T-helper 2 cell (primary cell): ENCODE measurements at places on chromosomes 7 and 10.

DNA sequence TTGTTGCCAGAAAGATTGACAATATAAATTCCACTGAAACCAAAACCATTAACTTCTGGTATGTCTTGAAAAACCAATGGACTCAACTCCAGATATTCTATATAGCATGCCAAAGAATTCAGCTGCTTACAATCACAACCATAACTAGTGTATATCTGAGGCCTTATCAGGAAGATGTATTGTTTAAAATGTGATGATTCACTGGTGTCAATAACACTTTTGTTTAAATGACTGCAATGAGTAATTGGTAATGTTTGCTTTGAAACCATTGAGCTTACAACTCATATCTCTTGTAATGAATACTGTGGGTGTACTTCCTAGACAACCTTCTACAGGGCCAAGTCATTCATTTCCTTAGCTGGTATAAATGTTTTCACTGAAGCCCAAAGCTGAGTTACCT is 727.9 kb upstream of the KCND2 start:
- DNase-seq, result no peak

DNA sequence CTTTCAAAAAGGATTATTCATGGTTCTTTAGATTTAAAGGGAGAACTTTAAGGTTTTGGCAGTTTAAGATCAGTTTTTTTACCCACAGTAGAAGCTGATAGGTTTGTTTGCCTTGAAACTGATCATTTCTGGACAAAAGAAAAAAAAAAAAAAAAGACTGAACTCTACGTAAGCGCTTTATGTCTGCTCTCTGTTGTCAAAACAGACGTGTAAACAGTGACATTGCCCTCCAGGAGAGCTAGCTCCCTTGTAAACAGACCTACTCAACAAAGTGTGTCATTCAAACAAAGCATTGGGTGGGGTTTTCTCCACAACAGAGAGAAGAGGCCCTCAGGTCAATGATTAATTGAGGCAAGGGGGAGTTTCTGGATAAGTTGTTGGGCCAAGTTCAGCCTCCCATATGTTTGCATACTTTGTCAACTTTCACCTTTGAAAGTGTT is 568.1 kb upstream of the LRRN3 start:
- no peak for DNase-seq

DNA sequence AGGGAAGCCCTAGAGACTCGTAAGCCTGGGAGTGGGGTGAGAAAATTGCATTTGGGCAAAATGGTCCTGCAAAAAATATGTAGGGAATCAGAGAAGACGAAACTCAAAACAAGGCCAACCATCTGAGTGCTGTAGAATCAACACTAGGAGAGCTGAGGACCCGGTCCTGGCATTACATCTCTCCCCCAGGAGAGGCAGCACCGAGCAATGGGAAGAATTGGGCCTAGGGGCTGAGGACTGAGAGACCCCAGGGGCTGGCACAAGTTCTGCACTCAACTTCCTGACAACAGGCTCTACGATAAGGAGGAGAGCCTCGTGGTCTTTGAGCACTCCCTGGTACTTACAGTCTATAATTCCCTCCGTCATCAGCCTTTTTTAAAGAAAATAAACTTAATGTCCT is 47.6 kb downstream of the BPGM start:
- DNase-seq, result no peak

DNA sequence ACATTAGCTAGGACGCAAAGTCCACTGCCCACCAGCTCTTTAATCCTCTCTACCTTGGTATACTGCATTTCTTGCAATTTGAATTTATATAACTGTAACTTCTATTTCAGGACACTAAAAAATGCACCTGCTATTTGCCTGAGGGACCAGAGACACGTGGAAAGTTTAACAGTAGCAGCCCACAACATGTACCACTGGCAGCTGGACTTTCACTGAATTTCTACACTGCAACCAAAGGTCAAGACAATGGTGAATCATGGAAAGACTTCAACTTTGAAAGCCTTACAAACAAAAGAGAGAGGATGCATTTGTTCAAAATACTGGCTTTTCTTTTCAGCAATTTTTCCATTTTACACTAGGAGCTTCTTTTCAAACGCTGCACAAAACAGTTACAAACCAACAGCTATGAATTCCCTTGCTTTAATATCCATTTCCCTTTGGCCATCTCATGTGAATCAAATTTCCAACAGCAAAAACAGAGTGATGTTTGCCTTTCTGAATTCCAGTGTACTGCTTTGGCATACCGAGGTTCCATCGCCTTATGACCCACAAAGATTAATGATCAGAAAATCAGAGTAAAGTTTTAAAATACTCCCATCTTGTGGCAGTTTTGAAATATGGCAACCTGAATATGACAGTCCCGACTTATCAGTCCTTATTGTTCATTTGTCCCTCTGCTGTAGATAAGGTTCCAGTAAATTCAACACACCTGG is 29.9 kb upstream of the HNRNPH3 start:
- no peak for DNase-seq

DNA sequence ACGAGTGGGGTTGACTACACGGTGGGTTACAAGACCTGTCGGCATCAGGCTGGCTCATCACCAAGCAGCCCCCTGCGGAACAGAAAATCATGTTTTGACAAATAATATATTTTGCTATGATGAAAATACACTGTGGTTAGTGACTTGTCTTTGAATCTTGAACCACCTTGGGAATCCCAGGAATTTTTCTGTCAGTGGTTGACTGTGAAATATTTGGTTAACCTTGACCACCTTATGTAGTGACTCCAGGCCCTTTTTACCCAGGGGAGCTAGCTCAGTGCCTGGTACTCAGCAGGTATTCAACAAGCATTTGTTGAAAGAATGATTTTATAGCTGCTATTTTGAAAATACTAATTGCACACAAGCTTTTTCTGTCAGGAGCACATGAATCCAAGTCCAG is 406.0 kb downstream of the PHF14 start:
- DNase-seq, result no peak

DNA sequence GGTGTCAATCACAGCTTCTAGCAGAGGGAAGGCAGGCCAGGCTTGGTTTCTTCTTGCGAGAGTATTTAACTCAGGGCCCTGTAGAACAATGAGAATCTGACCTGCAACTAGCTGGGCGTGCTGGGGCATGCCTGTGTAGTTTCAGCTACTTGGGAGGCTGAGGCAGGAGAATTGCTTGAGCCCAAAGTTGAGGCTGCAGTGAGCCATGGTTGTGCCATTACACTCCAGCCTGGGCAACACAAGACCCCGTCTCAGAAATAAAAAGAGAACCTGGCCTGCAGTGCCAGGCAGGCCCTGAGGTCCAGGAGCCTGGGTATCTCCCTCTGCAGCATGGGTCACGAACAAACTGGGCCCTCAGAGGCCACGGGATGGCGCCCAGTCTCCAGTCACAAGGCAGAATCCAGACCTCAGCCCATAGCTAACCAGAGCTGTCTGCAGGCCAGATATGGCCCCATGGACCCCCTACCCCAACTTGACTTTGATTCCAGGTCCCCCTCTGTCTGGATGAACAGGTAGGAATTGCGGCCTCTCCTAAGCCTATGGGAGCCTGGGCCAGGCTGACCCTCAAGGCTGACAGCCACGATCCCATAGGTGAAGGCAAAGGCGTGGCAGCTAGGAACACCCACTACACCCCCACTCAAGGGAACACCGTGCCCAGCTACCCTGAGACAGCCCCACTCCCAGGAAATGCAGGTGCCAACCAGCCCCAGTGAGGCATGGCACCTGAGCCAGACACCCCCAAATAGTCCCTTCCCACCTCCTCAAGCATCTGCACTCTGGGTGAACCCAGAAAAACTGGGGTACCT is 102.7 kb upstream of the TNRC18 start:
- peak; percentile 16 for DNase-seq

DNA sequence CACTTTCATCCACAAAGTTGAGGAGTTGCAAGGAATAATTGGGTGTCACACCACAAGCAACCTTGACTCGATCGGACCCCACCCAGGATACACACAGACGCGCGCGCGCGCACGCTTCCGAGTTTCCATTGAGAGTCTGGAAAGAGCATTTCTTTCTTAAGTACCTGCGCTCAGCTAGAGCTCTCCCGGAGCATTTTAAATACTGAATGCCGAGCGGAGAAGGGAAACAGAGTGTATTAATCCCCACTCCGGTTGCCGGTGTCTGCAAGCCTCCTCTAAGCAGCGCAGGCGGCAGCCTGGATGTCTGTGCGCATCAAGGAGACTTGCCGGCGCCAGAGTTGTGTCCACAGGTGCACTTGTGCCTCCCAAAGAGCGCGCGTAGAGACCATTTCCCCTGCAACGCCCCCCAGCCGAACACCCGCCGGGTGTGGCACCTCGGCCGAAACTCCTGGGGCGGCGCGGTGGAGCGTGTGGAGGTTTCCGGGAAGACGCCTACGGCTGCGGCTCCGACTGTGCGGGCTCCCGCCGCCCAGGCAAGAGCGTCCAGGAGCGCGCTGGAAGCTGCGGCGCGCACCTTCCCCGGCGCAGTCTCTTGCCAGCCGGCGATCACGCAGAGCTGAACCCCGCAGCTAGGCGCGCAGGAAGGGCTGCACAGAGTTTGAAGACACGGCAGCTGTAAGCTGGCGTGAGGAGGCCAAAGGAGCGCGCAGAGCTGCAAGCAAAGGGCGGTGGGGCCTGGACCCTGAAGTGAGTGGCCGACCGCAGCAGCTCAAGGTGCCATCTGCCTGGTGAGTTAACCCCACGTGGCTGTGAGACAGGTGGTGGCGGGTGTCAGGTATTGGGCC is 1.1 kb upstream of the FEZF1 start:
- no peak for DNase-seq
